ENCODE measurements at places on chromosomes 1 and 21.
A peak's percentile ranks its signal among the peaks of the same experiment; 100 is the strongest.

GRCh38 chr1:59645893-59646292 lies 168.9 kb upstream of the HOOK1 start:
- DNase-seq = no peak

DNA sequence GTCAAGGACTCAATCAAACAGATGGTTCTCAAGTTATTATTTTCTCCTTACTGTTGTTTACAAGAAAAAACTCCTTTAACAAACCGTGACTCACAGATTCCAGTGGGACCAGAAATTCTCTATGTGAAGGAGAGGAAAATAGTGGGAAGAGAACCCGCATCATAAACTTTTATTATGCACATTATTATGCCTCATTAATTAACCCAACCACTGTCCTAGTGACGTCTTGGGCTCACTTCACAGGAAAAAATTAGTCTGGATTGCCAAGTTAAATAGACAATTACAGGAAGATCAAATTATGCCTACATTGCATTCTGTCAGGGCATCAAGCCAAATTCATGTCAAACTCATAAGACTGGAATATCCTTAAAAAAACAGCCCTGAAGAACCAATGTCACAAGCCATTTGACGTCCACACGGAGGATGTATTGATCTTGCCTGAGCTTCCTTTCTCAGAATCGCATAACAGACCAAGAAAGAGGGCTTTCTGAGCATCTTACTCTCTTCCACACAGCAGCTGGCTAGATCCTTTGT lies 347.8 kb downstream of the DUSP10 start:
- DNase-seq = no peak

- DNase-seq = peak; percentile 1
Observed at GRCh38 chr21:42305707-42306147, 9.5 kb downstream of the TFF3 start.

GRCh38 chr21:42350318-42350910 lies 380 bp downstream of the TFF2 start:
- no peak for DNase-seq

DNA sequence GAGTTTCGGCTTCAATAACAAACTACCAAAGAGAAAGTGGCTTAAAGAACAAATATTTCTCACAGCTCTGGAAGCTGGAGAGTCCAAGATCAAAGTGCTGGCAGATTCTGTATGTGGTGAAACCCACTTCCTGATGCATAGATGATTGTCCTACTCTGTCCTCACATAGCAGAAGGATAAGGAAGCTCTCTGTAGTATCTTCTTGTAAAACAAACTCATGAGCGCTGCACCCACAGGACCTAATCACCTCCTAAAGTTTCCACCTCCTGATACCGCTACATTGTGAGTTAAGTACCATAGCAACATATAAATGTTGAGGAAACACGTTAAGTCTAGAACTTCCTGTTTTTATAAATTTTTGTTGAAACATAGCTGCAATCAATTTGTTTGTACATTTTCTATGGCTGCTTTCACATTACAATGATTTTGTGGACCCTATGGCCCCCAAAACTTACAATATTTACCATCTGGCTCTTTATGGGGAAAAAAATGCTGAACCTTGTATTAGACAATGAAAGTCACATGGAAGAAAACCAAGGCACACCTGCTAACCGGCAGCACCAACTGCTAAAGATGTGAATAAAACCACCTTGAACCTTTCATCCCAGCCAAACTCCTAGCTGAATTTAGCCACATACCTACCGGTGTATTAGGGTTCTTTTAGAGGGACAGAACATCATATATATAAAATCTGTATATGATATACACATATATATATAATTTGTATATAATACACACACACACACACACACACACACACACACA lies 1423.4 kb downstream of the NCAM2 start:
- DNase-seq = no peak

DNA sequence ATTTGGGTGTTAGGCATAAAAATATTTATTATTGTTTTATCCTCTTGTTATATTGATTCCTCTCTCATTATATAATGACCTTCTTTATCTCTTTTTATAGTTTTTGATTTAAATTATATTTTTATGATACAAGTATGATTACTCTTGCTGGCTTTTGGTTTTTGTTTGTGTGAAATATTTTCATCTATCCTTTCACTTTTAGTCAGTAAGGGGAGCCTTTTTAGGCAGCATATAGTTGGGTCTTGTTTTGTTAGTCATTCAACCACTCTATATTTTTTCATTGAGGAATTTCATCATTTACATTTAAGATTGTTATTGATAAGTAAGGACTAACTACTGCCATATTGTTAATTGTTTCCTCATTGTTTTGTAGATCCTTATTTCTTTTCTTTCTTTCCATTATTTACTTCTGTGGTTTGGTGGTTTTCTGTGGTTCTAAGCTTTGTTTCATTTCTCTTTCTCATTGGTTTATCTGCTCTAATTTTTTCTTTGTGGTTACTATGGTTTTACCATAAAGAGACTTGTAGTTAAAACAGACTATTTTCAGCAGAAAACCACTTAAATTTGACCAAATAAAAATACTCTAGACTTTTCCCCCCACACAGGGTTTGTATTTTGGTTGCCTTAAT lies 593.1 kb downstream of the NUF2 start:
- DNase-seq = no peak

- no peak for DNase-seq
Observed at GRCh38 chr1:44777969-44778635, 2.8 kb downstream of the RPS8 start.

GRCh38 chr1:61299463-61299862 lies 217.1 kb downstream of the NFIA start:
- DNase-seq = no peak

DNA sequence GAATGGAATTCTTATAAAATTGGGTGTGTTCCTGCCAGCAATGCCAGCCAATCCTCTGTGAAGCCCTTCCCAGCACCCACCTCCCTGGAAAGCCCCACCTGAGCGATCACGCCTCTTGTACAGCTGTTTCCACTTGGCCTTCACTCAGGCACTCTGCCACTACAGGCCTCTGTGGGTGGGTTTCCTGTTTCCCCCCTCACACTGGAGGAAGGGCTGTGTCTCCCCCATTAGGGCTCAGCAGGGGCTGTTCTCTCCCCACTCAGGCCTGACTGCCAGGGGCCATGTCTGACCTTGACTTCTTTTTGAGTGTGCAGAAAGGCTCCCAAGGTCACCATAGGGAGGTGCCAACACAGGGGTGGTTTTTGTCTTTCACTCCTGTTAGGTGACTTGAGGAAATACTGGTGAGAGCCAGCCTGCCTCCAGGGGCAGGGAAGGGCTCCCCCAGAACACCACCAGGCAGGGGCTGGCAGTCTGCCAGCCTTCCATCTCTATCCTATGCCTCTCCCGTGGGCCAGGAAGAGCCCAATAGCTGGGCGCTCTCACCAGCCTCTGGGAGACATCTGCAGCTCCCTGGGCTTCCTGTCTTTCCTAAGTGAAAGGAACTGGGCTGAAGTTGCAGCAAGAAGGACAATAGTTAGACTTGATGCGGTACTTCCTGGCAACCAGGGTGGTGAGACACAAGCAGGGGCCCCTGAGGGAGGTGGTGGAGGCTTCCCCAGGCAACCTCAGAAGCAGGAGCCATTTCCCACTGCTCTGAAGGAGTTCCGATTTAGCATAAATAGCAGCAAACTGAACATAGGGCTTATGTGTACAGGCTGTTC lies 49.1 kb downstream of the ELK4 start:
- DNase-seq = no peak

DNA sequence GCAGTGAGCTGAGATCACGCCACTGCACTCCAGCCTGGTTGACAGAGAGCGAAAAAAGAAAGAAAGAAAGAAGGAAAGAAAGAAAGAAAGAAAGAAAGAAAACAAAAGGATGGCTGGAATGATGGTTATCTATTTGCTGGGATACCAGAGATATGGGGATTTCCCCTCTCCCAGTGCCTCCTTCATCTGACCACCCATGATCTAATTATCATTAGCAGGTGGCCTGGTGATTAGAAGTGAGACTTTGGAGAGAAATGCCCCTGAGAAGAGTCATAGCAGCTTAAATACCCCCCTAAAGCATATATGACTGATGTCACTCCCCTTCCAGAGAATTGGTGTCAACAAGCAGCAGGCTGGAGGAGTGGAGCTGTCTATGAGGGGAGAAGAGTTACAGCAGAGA lies 1.3 kb upstream of the NPPB start:
- DNase-seq = no peak

- DNase-seq = no peak
Observed at GRCh38 chr1:33350611-33351280, 29.8 kb upstream of the A3GALT2 start.

DNA sequence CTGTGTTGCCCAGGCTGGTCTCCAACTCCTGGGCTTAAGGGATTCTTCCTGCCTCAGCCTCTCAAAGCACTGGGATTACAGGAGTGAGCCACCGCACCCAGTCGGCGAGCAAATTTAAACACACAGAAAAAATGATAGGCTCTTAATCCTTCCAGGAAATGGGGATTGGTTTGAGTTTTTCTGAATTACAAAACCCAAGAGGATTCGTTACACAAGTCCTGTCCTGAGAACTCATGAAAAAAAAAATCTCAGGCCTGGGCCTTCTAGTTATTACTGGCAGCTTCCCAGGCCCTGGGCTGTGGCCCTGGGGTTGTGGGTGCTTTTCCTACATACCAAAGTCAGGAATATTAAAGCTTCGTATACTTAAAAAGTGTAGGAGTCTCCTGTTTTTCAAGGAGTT lies 6.3 kb upstream of the IFNGR2 start:
- no peak for DNase-seq

GRCh38 chr1:169443923-169444322 lies 16.6 kb upstream of the CCDC181 start:
- no peak for DNase-seq

DNA sequence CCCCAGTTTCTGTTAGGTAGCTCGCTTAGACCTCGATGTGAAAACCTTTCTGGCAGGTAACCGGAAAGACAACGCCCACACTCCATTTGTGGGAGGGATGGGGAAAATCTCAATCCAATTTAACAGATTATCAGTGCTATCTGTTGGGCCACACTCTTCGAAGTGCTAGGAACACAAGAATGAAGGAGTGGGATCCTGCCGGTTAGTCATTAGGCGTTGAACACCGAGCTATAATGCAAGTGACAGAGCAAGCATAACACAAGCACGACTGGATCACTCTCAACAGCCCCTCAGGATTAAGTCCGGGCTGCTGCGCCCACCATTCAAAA lies 531 bp downstream of the SNIP1 start:
- no peak for DNase-seq

DNA sequence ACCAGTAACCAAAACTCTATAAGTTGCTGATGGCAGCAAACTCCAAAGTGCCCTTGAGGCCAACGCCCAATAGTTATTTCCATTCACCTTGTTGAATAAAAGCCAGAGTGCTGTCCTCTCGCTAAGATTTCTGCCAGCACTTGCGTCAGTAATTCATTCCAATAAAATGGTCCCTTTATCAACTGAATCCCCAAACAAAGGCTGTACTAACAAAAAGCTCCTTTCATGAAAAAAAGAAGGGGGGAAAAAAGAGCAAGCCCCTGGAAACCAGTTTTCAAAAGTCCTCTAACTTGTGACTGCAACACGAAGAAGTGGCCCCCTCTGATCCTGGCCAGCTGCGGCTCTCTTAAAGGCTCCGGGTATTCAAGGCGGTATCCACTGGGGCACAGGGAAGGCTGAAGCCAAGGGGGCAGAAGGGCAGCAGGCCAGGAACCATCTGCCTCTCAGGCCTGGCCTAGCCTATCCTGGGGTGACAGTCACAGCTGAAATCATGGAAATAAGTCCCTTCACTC lies 55.8 kb upstream of the ZNF326 start:
- DNase-seq = no peak

DNA sequence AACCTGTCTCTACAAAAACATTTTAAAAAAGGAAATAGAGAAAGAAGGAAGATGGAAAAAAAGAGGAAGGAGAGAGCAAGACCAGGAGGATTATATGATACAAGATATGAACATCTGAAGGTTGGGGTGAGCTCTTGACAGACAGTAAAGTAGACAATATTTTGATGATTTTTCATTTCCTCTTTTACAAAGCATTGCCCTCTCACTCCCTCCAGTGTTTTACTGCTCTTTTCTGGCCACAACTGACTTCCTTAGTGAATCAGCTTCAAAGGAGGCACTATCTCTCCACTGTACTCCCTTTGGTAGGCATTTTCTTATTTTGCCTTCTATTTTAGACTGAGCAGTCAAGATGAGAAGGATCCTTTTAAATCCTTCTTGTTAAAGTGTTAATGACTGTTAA lies 296.7 kb downstream of the KCTD3 start:
- no peak for DNase-seq

- DNase-seq = no peak
Observed at GRCh38 chr1:155166051-155166470, 7.0 kb downstream of the KRTCAP2 start.

GRCh38 chr21:32712043-32712442 lies 15.8 kb downstream of the SYNJ1 start:
- no peak for DNase-seq

DNA sequence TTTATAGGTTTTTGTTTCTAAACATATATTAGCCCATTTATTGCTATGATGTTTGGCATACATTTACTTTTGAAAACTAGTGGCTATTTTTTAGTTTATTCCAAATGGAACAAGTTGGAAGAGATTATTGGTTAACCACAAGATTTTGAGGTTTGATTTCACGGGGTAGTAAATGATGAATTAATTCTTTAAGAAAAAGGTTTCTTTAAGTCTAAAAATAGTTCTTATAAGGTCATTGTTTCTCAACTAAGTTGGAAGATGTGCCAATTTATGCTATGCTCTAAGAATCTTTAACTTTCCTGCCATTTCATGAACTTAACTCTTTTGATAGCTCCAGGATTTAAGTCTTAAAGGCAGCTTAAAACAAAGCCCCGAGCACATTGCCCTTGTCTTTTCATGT lies 183.8 kb downstream of the LMO4 start:
- DNase-seq = no peak

GRCh38 chr1:197619008-197619640 lies 156.2 kb downstream of the DENND1B start:
- DNase-seq = no peak

- DNase-seq = no peak
Observed at GRCh38 chr1:25137106-25137505, 95.2 kb downstream of the SYF2 start.

DNA sequence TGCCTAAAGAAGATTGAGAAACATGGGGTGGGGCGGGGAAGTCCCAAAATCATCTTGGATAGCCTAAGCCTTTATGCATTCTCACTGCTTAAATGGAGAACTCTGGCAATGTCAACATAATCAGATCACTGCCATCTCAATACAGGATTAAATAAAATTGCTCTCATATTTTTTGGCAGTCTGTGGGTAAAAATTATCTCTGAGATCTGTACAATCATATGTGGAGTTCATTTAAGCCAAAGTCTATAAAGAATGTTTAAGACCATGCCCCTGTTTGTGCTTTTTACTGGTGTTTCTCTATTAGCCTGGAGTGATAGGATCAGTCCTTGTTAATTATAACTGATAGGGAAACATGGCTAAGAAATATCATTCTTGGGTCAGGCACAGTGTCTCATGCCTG lies 136.3 kb downstream of the GPR52 start:
- no peak for DNase-seq

DNA sequence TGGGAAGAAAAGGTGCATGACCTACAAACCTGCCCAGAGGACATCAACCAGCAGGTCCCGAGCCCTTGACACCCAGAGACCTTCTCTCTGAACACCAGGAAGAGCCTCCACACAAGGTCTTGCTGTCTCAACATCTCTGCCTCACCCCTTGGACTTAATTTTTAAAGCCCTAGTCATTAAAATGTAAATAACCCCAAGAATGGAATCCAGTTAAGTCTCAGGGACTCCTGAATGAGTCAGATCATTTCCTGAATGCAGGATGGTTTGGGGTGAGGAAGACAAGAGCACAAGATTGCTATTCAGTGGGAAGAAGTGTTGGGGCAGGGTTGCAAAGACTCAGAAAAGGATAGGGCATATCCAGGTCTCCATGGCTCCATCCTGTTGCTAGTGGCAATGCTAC lies 17.8 kb upstream of the GRIK3 start:
- DNase-seq = no peak

GRCh38 chr21:35342440-35342839 lies 293.3 kb upstream of the RUNX1 start:
- DNase-seq = no peak

All from stimulated activated CD8-positive, alpha-beta memory T cell treated with anti-CD3 and anti-CD28 coated beads, Interleukin-4, amount 100 ng/mL, for 4 hours (primary cell).